ENCODE measurements at places on chromosomes 4 and X. TPM values are rescaled to one million over a fixed set of nuclear protein-coding genes. Genes with fewer than 3 reads are reported as not detected.

Gene HSFX2
- total RNA-seq = not detected

Gene GPR50
- total RNA-seq = not detected

Gene MORF4L2
- 171 TPM for total RNA-seq

DNA sequence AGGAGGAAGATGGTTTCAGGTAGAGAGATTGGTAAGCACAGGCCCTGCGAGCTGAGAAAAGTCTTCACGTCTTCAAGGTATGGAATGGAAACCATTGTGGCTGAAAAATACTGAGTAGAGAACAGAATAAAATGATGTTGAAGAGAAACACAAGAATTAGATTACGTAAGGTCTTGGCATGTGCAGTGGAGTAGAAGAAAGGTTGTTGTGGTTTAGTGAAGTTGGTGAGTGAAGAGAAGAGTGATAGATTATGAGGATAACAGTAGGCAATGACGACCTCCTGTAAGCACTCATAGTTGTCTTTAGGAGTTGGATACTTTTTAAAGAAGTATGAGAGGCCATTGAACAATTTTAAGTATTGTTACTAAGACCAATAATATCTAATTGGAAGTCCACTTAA lies 642.6 kb downstream of the PCDH7 start:
- DNase-seq = no peak

DNA sequence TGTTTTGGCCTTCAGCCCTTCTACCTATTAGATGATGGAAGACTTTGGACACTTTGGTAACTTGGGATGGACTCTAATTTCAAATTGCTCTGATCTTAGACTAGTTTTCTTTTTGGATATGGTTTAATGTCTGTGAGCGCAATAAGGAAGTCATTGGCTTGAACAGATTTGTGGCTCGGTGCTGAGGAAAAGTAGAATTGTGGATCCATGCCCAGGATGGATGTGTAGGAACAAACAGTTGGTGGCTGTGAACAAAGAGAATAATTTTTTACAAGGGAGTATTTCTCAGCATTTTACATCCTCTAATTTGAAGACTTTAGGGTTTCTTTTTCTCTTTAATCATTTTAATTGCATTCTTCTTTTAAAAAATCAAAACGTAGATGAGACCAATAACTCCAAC lies 327.1 kb downstream of the GLUD2 start:
- DNase-seq = no peak

- no peak for DNase-seq
These were observed 47.6 kb downstream of the METTL14 start for GRCh38 chr4:118732591-118733330.
